ENCODE measurements at places on chromosomes 11 and 22. TPM values are rescaled to one million over a fixed set of nuclear protein-coding genes. Genes with fewer than 3 reads are reported as not detected.

SULT4A1 gene
- 6.3 TPM for total RNA-seq

TCN1 gene
- not detected for total RNA-seq

KRTAP5-8 gene
- total RNA-seq: not detected

ESAM gene
- total RNA-seq: 1.1 TPM

DNA sequence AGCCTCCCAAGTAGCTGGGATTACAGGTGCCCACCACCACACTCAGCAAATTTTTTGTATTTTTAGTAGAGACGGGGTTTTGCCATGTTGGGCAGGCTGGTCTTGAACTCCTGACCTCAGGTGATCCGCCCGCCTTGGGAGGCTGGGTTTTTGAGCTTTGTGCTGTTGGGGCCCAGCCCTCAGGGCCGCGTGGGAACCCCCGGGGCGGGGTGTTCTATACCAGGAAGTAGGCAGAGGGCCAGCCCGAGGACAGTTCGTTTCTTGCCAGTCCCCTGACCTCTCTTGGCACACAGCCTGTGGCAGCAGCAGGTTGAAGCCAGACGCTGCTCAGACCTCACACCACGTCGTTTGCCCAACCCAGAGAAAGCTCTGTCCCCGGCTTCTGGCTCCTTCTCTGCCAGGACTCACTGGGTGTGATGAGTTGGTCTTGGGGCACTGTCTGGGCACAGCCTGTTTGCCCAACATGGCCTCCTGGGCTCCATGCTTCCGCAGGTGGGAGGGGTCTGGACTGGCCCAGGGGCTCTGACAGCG lies 24.9 kb upstream of the CHKA start:
- DNase-seq: no peak

GRCh38 chr11:99383648-99384245 lies 363.0 kb downstream of the CNTN5 start:
- no peak for DNase-seq

DNA sequence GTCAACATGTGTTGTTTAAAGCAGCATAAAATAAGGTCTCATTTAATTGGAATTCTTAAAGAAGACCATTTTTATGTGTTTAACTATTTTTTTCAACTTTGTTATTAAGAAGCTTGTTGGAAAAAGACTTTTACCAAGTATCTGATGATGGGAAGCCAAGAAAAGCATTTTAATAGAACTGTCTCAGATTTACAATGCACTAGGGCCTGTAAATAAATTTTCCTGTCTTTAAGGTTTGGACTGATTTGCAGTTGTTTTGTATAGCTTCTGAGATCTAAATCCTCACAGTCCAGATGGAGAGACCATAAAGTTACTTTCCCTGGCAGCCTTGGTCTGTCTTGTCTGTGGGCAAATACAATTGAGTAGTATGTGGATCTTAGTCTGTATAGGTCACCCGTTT lies 41.6 kb downstream of the EXT2 start:
- DNase-seq: no peak
